Activated T-cell treated with anti-CD3 and anti-CD28 coated beads for 48 hours (primary cell): ENCODE measurements at places on chromosomes 5 and 9.

GRCh38 chr5:33738097-33738496 lies 153.7 kb downstream of the ADAMTS12 start:
- no peak for DNase-seq

DNA sequence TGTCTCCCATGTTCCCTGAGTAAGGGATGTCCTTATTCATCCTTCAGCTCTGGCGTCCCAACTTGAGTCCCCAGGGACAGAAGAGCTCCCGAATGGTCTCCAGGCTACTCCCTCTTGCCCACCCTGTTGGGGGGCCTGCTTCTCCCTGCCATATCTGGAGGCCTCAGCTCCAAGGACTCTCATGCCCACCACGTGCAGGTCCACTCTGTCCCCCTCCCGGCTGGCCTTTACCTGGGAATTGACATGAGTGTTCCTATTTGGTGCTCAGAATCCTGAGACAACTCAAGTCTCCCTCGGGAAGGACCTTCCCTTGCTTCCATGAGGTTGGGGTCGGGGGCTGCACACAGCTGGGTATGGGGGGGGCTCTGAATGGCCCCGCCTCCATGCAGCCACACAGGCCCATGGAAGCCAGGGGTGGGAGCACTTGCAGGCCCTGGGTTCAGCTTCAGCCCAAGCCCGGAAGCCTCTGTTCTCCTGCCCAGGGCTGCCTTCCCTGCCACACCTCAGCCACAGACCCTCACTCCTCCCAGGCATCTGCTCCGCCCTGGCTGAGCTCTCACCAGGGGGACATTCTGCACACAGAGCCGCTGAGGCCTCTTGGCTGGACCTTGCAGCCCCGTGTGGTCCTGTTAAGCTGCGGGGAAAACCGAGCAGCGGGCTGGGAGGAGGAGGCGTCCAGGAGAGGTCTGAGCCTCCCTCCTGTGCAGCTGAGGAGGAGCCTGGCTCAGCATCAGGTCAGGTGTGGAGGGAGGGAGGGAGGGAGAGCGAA lies 121.9 kb downstream of the PHF2 start:
- no peak for DNase-seq

DNA sequence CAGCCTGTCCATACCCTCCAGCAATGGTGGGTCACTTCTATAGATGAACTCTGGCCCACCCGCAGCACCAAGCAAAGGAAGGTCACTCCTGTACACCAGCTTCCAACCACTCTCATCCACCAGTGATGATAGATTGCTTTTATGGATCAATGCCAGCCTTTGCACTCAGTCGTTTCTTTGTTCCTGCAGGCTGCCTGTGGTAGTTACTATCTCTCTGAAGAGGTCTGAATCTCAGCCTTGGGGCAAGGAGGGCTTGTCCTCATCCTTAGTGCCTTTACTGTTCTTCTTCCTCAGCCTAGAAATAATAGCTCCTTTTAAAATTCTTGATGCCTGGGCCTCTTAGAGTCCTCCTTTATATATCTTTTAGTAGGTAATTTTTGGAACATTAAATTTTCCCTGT lies 100.8 kb downstream of the TMC1 start:
- no peak for DNase-seq

DNA sequence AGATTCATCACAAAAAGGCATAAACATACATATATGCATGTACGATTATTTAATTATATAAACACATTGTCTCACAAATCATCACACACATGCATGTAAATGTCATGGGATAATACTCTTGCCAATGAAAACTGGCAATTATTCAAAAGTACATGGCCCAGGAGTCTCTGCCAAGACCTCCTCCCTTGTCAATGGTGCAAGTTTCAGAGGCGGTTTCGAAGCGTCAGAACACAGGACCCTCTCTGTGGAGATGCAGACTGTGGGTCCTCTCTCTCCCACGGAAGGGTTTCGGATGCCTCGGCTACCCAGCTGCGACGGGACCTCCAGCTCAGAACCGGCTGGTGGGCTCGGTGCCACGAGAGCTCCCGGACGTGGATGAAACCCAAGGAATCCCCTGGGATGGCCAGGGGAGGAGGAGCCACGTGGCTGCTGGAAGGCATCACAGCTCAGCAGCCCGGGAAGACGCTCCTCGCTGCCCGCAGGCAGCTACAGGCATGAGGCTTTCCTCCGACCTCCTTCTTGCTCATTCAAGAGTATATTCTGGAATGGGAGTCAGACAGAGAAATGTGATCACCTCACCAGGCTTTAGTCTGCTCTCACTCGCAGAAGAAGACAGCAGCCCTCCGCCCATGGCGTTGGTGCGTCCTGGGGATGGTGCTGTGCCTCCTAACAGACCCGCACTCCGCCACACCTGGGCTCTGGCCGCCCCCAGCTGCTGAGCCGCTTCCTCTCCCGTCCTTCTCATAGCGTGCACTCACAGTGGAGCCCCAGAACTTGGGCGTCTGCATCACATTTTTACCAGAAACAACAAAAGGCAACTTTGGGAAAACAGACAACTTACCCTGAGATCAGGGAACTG lies 308.8 kb downstream of the IRX2 start:
- DNase-seq, result no peak

DNA sequence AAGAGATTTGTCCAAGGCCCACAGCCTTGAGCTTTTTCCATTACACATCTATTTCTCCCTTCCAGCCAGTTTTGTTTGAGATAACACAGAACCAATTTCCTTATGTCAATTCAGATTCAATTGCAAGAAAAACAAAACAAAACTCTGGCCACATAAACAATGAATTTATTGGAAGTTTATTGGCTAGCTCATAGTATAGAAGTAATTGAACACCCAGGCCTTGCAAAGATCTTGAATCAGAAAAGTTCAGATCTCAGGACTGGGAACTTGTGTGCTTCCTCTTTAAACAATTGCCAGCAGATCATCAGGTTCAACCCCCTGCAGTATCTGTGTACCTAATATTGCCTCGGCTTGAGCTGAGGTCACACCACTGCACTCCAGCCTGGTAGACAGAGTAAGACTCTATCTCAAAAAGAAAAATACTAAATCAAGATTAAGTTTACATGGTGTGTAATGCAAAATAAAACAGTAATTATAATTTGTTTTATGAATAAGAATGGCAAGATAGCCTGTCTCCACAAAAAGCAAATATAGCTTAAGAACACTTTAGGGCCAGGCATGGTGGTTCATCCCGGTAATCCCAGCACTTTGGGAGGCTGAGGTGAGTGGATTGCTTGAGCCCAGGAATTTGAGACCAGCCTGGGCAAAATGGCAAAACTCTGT lies 4.1 kb upstream of the ZCCHC10 start:
- DNase-seq, result no peak

- DNase-seq, result no peak
These were observed 45.3 kb downstream of the ROR2 start for GRCh38 chr9:91904588-91905236.

DNA sequence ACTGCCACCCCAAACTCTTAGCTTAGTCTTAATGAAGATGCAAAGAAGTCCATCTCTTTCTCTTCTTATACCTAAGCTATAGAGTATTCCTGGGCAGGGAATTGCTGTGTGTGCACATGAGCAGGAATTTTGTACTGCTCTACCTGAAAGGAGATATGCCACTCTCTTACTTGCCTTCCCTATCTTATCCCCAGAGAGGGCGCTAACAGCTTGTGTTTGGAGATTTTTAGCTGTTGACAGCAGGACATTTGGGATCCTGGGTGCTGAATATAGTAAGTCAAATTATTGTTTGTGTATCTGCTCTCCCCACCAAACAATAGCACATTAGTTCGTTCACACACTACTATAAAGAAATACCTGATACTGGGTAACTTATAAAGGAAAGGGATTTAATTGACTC lies 159.5 kb downstream of the GABRG2 start:
- no peak for DNase-seq

DNA sequence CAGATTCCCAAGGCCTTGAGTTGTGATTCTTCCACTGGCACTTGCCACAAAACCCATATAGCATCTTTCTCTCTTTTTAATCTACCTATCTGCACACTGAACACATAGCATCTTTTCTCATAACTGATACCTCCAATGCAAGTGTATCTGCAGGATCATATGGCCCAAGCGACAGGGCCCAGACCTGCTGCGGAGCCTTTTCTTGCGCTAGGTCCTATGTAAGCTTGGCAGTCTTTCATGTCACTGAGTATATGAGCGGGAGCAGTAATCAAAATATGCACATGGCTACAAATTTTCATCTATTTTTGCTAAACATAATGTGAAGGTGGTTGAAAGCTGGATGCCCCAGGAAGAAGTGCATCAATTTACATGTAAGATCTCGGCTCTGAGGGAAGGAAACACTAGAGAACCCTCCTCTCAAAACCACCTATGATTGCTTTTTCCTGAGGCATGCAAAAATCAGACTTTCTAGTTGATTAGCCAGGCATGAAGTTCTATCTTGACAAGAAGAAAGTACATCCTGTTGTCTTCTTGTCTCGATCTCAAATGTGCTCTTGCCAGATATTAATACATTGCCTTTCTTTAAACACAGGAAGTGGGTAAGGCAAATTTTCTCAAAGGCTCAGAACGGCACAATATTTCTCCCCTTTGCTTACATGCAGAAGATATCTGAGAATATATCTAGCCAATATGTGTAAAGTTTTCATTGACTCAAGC lies 26.9 kb upstream of the CEMIP2 start:
- no peak for DNase-seq

DNA sequence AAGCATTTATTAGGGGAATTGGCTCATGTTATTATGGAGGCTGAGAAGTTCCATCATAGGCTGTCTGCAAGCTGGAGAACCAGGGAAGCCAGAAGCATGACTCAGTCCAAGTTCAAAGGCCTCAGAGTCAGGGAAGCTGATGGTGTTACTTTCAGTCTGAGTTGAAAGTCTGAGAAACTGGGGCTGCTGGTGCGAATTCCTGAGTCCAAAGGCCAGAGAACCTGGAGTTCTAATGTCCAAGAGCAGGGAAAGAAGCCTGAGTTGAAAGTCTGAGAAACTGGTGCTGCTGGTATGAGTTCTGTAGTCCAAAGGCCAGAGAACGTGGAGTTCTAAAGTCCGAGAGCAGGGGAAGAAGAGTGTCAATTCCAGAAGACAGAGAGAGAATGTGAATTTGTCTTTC lies 641.1 kb downstream of the ISL1 start:
- no peak for DNase-seq

DNA sequence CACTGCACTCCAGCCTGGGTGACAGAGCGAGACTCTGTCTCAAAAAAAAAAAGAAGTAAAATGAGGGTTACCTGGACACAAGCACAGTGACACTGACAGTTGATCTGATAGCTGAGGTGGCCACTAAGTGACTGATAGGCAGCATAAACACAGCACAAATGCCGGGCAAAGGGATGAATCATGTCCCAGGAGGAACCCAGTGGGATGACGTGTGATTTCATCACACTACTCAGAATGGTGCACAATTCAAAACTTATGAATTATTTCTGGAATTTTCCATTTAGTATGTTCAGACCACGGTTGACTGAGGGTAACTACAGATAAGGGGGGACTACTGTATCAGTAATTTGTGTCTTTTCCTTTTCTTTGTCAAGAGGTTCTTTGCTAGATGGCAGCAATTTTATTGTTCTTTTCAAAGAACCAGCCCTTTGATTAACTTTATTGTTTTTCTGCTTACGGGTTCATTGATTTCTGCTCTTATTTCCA lies 34.3 kb upstream of the RNF130 start:
- DNase-seq, result no peak

DNA sequence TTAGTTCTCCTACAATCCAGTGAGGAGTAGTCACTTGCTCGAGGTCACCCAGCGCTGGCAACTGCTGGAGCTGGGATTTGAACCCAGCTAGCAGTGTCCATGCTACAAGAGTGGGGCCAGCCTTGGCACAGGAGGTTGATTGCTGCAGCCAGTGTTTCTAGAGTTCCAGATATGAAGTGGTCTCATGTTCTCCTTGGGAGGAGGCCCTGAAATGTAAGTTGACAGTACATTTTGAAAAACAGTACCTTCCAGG lies 802 bp downstream of the CCDC107 start:
- no peak for DNase-seq

DNA sequence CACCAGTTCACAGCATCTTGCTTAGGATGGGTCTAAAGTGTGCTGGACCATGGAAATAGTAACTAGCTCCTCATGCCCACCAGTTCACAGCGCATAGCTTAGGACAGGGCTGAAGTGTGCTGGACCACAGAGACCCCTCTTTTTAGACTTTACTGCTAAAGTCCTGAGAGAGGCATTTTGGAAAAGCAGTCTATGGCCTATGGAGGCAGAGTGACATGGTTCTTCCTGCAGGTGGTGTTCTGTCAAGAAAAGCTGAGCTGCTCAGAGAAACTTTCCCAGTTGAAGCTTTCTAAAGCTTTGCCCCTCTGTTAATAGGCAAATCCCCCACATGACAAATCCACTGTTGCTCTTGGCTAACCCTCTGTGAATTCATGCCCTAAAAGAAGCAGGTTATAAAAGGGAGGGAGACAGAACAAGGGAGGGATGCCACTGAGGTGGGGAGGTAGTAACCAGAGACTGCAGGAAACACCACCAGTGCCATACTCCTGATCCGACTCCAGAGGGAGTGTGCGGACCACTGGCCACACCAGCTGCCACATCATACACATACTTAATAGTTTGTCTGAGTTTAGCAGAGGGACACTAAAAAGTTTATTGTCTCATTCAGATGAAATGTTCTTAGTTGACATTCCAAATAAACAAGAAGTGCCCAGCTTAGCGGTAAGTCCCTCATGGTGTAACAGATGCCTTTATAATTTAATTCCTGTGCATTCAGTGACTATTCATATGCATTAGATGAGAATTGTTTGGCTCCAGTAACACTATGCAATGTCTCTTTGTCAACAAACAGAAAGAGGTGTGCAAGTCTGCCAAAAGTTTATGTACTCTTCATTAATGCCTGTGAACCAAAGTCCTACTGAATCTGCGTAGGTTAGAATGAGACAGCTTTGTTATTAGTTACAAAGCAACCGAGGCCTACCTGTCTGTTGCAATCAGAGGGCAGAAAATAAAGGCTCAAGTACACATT lies 236.2 kb upstream of the NFIL3 start:
- DNase-seq, result no peak

GRCh38 chr9:89878003-89878411 lies 273.2 kb downstream of the GADD45G start:
- no peak for DNase-seq

- DNase-seq, result no peak
These were observed 290.9 kb downstream of the CDK5RAP2 start for GRCh38 chr9:120289098-120289497.

DNA sequence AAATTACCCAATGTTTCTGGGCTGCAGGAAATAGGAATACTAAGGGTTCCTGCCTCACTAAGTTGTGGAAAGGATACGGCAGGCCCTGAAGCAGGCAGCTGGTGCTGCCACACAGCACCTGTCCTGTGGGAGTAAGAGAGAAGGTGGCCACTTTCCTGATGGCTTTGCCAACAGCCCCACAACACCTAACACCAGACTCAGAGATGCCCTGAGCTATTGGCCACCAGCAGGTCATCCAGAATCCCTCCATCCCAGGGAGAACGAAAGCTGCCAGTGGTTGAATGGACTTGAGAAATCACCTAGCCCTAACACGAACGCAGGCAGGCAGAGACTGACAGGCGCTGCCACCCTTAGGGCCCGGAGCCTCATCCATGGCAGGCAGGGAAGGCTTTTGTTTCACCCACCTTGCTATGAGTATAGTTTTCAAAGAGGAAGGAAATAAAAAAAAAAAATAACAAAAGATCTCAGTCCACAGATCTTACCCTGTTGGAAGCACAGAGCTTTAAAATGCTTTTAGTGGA lies 82.2 kb downstream of the DCP2 start:
- DNase-seq, result no peak

GRCh38 chr5:172245046-172245445 lies 38.5 kb downstream of the UBTD2 start:
- no peak for DNase-seq

GRCh38 chr9:77133011-77133410 lies 44.3 kb upstream of the VPS13A start:
- DNase-seq, result no peak
